Calu3 (cell line): ENCODE measurements at places on chromosomes 11 and 22.

DNA sequence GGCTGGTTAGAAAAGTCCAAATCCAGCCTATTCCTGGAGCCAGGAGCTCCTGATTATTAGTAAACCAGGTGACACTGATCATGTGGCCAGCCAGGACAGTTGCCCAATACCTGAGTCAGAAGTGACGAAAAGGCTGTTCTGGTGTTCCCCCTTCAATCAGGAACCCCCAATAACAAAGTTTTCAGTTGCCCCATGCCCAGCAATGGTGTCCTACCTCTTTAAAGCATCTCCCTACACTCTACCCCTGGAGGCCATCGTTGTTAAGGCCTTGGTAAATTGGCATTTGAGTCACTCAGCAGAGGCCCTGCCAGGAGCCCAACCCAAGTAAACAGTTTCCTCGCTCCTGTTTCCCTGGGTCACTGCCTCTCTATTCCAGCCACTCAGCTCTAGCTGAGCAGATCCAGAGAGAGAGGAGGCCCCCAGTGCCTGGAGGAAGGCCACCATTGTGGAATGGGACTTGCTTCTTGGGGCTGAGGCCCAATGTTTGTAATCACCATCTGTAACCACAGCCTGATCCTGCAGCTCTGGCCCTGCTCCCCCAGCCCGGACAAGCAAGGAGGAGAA is 25.0 kb downstream of the ARHGAP1 start:
- DNase-seq: no peak

- peak; percentile 72 for DNase-seq
These were observed at the start of gene C11orf97 for GRCh38 chr11:94511932-94512781. C11orf97 (plus strand) TSS chr11:94512461; CDS start chr11:94512529, 68 bp downstream.

GRCh38 chr11:2991452-2992233 is 486 bp downstream of the NAP1L4 start:
- no peak for DNase-seq

- DNase-seq: no peak
These were observed 2.3 kb upstream of the FXYD2 start for GRCh38 chr11:117826832-117827231.

- DNase-seq: no peak
These were observed 553 bp downstream of the NAALAD2 start for GRCh38 chr11:90135016-90135415.

DNA sequence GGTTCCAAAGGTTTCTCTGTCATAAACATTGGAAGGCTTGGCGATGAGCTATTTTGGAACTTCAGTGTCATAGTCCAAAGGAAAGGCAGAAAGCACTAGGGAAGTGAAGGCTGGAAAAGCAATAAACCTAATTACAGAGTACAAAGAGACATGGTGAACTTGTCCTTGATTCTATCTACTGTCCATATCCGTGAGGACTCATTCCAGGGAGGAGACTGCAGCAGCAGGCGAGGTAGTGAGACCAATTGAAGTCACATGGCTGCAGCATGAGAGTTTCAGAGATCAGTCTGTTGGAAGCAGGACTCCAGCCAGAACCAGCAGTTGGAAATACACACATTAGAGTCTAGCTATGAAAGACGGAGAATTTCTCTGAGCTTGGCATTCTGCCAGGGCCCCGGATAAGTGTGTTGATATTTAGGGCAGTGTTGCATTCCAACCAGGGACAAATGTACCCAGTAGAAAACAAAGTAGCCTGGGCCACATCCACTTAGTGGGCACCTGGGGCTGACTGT is 54.1 kb upstream of the ARHGAP42 start:
- DNase-seq: peak; percentile 38

DNA sequence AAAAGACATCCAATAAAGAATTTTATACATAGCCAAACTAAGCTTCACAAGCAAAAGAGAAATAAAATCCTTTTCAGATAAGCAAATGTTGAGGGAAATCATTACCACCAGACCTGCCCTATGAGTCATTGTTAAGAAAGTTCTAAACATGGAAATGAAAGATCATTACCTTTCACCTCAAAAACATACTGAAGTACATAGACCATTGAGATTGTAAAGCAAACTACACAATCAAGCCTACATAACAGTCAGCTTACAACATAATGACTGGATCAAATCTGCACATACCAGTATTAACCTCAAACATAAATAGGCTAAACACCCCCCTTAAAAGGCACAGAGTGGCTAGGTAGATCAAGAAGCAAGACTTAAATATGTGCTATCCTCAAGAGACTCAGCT is 501.0 kb upstream of the LUZP2 start:
- no peak for DNase-seq

DNA sequence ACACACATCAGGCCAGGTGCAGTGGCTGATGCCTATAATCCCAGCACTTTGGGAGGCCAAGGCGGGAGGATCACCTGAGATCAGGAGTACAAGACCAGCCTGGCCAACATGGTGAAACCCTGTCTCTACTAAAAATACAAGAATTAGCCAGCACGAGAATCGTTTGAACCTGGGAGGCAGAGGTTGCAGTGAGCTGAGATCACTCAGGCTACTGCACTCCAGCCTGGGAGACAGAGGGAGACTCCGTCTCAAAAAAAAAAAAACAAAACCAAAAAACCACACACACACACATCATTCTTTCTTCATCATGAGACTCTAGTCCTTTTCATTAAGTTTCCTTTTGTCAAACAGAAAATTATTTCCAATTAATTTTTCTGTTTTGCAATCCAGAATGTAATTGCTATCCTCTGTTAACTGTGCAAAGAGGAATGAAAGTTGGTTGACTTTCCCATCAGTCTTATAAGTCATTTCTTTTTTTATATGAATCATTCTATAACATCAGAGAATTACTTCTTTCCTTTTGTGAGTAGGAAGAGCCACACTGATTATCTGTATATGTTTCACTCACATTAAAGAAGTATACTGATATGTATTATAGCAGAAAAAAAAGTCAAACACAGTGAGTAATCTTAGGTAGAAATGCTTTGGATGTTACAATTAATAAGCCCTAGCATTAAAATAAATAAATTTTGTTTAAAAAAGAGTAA is 52.2 kb downstream of the HORMAD2 start:
- no peak for DNase-seq
